Stimulated activated CD8-positive, alpha-beta memory T cell treated with anti-CD3 and anti-CD28 coated beads, Interleukin-7, amount 100 ng/mL, for 24 hours (primary cell): ENCODE measurements at places on chromosomes 2 and 18.

GRCh38 chr2:33411765-33412164 lies 64.7 kb upstream of the RASGRP3 start:
- DNase-seq = no peak

GRCh38 chr18:76232010-76232409 lies 263.0 kb downstream of the ZNF516 start:
- DNase-seq = no peak

DNA sequence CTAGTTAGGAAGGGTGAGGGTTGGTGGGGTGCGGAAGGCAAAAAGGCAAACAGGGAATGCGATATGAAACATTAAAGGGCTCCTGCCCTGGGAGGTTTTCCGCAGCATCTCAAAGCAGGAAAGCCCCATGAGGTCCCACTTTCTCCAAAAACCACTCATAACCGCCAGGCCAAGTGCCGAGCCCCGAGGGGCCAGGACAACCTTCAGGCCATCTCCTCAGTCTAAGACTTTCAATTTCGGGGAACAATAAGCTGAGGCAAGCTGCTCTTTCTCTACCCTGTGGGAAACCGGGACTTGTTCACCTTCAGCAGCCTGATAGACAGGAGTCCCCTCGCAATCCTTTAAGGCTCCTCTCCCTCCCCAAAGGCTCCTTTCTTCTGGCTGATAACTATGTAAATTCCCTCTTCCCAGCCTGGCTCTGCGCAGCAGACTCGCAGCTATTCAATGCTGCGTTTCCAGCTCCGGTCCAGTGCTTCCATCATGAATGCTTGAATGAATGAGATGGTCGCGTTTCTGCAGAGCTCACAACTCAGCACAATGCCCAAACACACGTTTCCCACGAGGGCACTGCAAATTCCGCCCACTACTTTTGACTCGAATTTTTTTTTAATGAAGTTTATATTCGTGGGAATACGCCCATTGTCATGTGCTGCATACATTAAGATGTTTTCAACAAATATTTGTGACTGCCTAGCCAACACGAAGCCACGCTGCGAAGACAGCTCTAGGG lies 1.4 kb downstream of the LAMA1 start:
- no peak for DNase-seq

DNA sequence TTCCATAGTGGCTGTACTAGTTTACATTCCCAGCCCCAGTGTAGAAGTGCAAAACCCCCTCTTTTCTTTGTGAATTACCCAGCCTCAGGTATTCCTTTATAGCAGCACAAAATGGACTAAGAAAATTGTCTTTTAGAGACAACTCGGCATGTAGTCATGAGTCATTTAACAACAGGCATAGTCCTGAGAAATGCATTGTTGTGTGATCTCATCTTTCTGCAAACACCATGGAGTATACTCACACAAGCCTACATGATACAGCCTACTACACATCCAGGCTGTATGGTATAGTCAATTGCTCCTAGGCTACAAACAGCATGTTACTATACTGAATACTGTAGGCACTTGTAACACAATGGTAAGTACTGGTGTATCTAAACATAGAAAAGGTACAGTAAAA lies 44.4 kb upstream of the MBP start:
- no peak for DNase-seq

- no peak for DNase-seq
Observed at GRCh38 chr2:128289439-128289838, 29.2 kb downstream of the HS6ST1 start.

DNA sequence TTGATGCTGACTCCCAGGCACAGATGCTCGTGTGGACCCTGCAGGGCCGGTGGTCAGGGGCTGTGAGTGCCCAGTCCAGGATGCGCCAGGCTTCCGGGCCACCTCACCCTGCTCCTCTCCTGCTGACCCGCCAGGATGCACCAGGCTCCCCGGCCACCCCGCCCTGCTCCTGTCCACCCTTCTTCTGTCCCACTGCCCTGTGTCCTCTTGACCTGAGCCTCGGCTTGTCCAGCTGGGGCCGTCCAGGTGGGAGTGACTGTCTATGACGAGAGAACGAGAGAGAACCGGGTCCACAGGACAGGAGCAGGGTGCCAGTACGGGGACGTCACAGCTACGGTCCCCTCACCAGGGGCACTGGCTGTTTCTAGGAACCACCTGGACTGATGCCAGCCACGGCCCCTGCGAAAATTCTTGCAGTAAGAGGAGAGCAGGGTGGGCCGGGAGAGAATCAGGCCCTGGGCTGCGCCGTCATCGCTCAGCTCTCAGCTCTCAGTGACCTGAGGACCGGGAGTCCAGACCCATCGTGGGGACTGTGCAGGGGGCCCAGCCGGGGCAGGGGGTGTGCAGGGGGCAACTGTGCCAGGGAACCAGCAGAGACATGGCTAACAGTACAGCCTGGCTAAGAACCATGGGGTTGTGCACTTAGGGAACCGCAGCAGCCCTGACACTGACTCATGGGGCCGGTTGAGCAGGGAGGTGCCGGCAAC lies 12.9 kb upstream of the NFATC1 start:
- no peak for DNase-seq

DNA sequence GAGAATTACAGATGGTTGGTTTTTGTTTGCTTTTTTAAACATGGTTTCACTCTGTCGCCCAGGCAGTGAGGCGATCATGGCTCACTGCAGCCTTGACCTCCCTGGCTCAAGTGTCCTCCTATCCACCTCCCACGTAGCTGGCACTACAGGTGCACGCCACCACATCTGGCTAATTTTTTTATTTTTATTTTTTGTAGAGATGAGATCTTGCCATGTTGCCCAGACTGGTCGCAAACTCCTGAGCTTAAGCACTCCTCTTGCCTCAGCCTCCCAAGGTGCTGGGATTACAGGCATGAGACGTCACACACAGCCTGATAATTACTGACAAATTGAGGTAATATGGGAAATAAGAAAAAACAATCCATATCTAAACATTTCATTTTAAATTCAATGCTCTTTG lies 110.5 kb upstream of the ZSWIM2 start:
- DNase-seq = no peak

- DNase-seq = no peak
Observed at GRCh38 chr18:60050821-60051220, 151.0 kb downstream of the PMAIP1 start.

GRCh38 chr2:55120634-55121359 lies 70.5 kb upstream of the RTN4 start:
- no peak for DNase-seq

- no peak for DNase-seq
Observed at GRCh38 chr2:240060977-240061591, 7.8 kb upstream of the OR6B3 start.

GRCh38 chr18:46315161-46315560 lies 211.0 kb downstream of the HAUS1 start:
- DNase-seq = no peak

DNA sequence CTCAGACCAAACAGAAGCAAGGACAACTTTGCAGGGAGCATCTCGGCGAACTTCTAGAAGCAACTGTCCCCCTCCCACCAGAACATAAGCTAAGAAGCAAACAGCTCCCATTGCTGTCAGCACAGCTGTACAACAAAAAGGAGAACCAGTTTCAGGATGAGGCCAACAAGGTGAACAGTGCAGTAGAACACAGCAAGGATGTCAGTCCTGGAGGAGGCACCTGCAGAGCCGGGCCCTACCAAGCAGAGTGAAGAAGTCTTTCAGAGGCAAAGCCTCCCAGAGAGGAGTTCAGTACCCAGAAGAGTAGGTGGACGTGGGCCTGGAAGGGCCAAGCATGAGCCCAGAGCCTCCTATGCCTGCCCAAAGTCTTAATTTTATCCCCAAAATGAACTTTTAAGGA lies 1.0 kb downstream of the PASK start:
- DNase-seq = no peak

GRCh38 chr2:138182250-138182936 lies 218.1 kb downstream of the HNMT start:
- DNase-seq = no peak

DNA sequence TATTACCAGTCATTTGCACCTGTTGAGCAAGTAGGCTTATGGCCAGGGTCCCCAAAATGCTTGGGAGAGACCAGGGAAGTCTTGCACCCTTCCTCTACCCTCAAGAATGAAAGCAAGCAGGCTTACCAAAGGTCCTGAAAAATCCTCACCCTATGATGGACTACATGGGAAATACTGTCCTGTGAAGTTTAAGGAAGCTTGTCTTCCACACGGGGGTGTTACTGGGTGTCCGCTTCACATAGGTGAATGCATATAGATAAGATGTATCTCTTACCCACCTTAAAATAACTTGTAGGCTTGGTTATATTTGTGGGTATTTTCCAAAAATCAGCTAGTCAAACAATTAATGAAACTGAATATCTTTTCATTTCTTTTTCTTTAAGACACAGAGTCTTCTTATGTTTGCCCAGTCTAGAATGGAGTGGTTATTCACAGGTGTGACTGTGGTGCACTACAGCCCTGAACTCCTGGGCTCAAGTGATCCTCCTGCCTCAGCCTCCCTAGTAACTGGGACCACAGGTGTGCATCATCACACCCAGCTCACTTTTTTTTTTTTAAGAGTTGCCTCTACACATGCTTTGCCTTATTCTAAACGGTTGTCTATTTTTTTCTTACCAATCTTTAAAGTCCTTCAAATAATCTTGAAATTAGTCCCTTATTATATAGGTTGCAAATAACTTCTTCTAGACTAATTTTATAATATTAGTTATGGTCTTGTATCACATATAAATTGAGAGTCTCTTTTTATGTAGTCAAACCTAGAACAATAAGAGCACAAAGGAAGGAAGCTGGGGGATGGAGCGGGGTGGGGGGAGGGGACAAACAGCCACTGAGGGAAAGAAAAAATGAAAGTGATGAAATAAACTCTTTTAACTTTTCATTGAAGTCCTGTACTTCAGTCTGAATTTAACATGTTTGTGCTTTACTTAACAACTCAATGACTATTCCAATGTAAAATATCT lies 49.0 kb downstream of the CERKL start:
- DNase-seq = no peak

GRCh38 chr2:189854187-189854586 lies 69.9 kb downstream of the PMS1 start:
- DNase-seq = no peak

GRCh38 chr2:68675470-68675869 lies 32.1 kb downstream of the PROKR1 start:
- DNase-seq = no peak

- no peak for DNase-seq
Observed at GRCh38 chr2:39516347-39517101, 79.4 kb upstream of the MAP4K3 start.

GRCh38 chr2:164737612-164738081 lies 104.0 kb downstream of the COBLL1 start:
- no peak for DNase-seq

- no peak for DNase-seq
Observed at GRCh38 chr18:48808476-48808875, 142.3 kb downstream of the SMAD7 start.

DNA sequence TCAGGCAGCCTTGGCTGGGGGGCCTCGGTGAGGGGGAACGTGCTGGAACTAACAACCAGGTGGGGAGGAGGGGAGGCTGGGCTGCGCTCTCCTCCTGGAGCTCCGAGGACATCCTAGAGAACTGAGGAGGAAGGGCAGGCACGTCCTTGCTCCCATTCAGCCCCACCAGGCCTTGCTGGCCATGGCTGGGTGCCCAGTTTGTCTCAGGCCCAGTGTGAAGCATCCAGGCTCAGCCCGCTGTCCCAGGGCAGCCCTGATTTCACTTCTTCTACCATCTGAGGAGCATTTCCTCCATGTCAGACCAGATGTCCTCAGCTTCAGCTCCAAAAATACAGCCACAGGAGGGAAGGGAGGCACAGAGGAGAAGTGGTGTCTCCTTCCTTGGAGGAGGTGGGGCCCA lies 125.4 kb downstream of the CELF4 start:
- DNase-seq = no peak

GRCh38 chr2:123913143-123913735 lies 111.8 kb upstream of the CNTNAP5 start:
- no peak for DNase-seq

GRCh38 chr2:233991196-233991595 lies 59.3 kb upstream of the SPP2 start:
- no peak for DNase-seq

DNA sequence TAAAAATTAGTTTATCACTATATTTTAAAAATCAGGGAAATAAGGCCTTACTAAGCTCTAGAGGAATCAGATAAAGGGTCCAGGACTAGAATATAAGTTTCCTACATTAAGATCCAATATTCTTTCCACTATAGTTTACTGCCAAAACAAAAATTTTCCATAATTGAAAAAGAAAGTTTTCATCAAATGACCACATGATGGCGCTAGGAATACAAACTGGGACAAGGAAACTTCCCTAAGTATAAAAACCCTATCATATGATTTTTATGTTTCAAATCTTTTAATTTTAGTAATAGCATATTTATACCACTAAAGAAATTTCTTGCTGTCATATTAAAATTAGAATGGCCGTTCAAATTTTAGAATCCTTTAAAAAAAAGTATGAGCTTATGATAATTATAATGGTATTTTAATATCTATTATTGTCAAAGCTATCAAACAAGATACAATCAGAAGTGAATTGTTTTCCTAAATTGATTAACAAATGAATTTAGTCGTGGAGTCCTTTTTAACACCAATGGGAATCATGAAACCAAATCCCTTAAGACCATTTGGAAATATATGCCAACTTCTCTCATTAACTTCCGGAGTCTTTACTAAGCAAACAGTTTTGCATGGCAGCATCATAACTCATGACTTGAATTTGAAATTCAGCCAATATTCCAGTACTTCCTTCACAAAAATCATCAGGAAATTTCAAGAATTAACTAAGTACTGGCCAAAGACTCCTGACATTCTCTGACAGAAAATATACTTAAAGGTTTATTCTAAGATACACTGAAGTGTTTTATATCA lies 70.3 kb downstream of the SCN1A start:
- no peak for DNase-seq

GRCh38 chr18:63070767-63071502 lies 248.6 kb downstream of the BCL2 start:
- DNase-seq = no peak

- no peak for DNase-seq
Observed at GRCh38 chr2:156333274-156333950, 891 bp upstream of the NR4A2 start.

- DNase-seq = no peak
Observed at GRCh38 chr2:10285556-10286198, 17.0 kb upstream of the HPCAL1 start.

DNA sequence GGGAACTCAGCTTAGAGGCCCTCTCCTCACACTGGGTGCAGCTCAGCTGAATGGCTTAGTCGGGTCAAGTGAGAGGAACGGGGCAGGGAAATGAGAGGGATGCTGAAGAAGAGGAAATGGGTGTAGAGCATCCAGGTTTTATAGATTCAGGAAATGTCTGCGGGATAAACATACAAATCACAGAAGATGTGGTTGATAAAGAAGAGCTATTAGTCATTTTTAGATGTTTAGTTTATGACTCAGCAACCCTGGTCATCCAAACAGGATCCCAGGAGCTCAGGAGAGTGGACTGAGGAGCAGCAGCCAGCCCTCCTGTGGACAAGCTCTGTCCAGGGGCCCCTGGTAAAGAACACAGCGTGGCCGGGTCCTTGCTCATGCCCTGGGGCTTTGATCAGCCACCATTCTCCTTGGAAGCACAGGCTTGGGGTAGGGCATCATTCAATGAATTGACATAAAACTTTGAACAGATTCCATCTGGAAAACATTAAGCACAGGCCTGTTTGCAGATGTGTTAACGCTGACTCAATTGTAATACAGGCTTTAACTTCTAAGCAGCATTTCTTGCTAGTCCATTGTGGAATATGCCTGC lies 83.0 kb downstream of the NPAS2 start:
- no peak for DNase-seq
